ENCODE measurements at places on chromosomes 3 and 15. TPM values are rescaled to one million over a fixed set of nuclear protein-coding genes. Genes with fewer than 3 reads are reported as not detected.

DNA sequence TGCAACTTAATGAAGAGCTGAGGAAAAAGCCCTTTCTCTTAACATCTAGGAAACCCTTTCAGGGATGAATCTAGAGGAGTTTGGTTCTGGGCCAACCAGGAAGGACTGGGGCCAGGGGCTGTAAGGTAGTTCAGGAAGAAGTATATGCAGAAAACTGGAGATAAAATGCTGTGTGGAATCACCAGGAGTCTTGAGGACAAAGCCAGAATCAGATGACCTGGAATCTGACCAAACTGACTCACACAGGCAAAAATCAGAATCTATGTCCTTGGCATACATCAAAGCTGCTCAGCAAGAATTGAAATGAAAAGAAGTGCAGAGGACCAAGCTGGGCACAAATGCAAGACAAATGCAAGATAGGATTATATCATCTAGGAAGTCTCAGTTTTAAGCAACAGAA, 59.4 kb upstream of the ATP2C1 start:
- H3K4me3 ChIP-seq = no peak overlapping the region
- no peaks in the 10 kb centered on the region for H3K4me1 ChIP-seq
- no peaks in the 10 kb centered on the region for H3K36me3 ChIP-seq

DNA sequence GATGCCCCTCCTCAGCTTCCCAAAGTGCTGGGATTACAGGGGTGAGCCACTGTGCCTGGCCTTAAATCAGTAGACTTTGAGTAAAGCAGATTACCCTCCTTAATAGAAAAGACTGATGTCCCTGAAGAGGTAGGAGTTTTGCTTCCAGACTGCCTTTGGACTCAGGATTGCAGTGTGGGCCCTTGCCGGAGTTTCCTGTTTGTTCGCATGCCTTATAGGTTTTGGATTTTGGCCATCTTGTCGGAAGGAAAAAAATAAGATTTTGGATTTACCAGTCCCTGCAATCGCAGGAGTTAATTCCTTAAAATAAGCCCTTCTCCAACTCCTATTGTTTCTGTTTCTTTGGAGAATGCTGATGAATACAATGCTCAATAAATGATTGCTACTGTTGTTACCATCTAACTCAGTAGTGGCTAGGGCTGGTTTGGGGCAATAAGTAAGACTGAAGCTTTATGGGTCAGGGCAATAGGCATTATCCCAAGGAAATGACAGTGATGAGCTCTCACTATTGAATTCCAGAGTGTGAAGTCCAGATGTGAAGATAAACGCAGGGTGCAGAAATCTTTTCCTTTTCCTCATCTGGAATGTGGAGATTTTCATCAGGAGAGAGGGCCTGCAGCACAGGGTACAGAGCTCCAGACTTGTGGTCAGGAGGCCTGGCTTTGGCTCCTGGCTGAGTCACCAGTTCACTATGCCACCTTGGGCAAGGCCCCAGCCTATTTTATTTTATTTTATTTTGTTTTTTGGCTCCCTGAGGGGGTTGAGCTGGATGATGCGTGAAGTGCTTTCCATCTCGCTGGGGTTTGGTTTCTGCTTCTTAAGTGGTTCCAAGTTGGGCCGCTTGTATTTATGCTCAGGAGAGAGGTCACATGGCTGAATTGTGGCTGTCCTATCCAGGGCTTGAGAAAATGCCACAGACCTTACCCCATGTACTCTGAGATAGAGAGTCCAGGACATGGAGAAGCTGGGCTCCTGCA, 25.3 kb downstream of the FOXL2 start:
- no peak overlapping the region for H3K4me3 ChIP-seq
- no peaks in the 10 kb centered on the region for H3K4me1 ChIP-seq
- no peaks in the 10 kb centered on the region for H3K36me3 ChIP-seq
- no peaks in the 10 kb centered on the region for H3K27me3 ChIP-seq

DNA sequence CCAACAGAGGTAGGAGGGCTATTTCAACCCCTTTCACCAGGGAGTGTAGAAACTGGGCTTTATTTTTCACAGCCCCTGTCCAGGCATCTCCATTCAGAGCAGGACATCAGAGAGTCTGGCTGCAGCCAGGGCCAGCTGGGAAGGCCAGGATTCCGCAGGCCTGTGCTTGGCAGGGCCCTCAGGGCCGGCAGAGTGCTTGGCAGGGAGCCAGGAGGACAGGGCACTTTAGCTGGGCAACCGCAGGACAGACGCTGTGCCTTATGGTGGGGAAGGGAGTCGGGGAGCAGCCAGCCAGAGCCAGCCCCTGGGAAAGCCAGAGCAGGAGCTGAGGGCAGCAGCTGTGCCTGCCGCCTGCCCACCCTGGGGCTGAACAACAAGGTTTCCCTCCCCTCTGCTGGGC, 34.5 kb upstream of the IQCF6 start:
- H3K4me1 ChIP-seq = no peaks in the 10 kb centered on the region
- H3K4me3 ChIP-seq = no peak overlapping the region
- H3K36me3 ChIP-seq = no peaks in the 10 kb centered on the region
- DNase-seq = no peak

GRCh38 chr3:151796105-151796680, 17.7 kb upstream of the AADAC start:
- DNase-seq = no peak
- H3K36me3 ChIP-seq = no peaks in the 10 kb centered on the region
- H3K27ac ChIP-seq = no peak overlapping the region
- no peaks in the 10 kb centered on the region for H3K27me3 ChIP-seq
- H3K4me3 ChIP-seq = no peak overlapping the region

- no peak overlapping the region for H3K4me3 ChIP-seq
Observed at GRCh38 chr15:52862677-52863076, 72.5 kb upstream of the ONECUT1 start.

DNA sequence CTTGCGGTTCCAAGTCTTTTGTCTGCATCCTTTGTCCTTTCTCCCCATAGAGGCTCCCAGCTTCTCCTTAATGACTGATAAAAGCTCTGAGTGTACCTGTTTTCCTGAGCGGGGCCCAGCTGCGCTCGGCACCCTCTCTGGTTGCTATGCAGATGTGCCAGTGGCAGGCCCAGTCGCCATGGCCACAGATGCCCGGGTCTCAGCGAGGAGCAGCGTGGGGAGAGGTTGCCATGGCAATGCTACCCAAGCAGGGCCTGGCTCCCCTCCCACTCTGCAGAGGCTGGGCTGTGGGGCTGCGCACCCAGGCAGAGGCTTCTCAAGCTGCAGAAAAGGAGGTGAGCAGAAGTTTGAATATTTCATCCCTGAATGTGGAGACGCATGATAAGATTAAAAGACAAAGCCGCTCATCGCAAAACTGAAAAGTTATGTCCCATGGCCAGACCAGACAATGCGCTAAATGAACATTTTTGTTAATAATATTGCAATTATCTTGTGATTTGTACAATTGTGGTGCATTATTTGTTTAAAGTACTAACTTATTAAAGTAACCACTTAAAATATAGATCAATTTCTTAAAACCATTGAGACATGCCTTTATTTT, 66.1 kb downstream of the TPRA1 start:
- no peak overlapping the region for H3K4me3 ChIP-seq
- no peaks in the 10 kb centered on the region for H3K27me3 ChIP-seq
- no peak overlapping the region for H3K27ac ChIP-seq
- H3K4me1 ChIP-seq = no peaks in the 10 kb centered on the region

DNA sequence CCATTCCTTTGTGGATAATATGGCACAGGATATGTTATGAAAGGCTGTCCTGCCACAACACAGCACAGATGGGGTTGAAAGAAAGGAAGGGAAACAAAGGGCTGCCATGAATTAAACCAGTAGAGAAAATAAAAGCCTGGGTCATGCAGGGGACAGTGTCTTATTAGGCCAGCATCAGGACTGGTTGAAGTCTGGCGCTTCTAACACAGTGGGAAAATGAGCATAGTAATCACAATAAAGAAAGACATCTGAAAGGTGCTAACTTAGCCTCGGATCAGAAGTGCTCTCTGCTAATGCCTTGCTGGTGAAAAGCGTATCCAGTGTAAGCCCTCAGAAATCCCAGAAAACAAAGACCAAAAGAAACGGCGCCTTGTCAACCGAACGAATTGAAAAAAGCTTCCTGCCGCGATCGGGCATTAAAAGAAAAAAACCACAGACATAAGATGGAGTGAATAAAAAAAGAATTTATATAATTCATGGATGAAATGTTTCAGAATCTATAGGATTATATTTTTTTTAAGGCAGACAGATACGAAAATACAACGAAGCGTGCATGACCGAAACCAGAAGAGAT, 566 bp upstream of the MKRN3 start:
- no peak overlapping the region for H3K27ac ChIP-seq
- H3K27me3 ChIP-seq = no peaks in the 10 kb centered on the region
- no peaks in the 10 kb centered on the region for H3K36me3 ChIP-seq
- DNase-seq = no peak
- H3K4me1 ChIP-seq = no peaks in the 10 kb centered on the region

DNA sequence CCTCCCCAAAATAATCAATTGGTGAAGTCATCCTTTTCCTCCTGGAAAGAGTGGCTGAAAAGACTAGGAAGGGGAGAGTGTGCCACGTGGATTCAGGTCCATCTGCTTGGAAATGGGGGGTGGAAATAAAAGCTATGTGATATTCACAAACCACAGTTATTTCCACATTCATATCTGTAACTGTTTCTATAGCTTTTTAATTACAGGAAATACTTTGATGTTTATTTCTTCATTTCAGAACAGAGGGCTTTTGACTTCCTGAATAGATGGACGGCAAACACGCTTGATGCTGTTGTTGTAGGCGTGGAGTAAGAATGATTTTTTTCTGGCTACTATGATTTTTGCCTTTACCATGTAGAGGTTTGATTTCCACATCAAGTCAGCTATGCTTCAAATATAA, 10.1 kb downstream of the AADACL2 start:
- no peak overlapping the region for H3K27ac ChIP-seq
- no peaks in the 10 kb centered on the region for H3K27me3 ChIP-seq
- H3K4me3 ChIP-seq = no peak overlapping the region
- no peaks in the 10 kb centered on the region for H3K36me3 ChIP-seq

Gene NOX5
- total RNA-seq = not detected

Gene PAQR9
- not detected for total RNA-seq

Gene TRH
- total RNA-seq = not detected
